ENCODE measurements at places on chromosomes 2 and 18.

DNA sequence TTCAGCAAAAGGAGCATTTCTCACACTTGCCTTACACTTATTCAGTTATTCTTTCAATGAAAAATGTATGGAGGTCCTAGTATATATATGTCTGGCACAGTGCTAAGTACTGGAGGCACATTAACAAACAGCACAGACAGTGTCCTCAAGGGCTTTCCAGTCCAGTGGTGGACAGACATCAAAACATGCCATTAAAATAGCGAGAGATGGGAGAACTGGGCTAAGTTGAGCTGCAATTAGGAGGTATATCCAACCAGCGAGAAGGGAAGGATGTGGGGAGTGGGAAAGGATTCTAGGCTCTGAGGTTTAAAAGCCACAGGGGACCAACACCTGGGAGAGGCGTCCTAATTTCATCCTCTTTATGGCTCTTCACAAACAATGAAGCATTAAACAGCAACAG, 127.5 kb upstream of the TTC39C start:
- DNase-seq, result no peak

DNA sequence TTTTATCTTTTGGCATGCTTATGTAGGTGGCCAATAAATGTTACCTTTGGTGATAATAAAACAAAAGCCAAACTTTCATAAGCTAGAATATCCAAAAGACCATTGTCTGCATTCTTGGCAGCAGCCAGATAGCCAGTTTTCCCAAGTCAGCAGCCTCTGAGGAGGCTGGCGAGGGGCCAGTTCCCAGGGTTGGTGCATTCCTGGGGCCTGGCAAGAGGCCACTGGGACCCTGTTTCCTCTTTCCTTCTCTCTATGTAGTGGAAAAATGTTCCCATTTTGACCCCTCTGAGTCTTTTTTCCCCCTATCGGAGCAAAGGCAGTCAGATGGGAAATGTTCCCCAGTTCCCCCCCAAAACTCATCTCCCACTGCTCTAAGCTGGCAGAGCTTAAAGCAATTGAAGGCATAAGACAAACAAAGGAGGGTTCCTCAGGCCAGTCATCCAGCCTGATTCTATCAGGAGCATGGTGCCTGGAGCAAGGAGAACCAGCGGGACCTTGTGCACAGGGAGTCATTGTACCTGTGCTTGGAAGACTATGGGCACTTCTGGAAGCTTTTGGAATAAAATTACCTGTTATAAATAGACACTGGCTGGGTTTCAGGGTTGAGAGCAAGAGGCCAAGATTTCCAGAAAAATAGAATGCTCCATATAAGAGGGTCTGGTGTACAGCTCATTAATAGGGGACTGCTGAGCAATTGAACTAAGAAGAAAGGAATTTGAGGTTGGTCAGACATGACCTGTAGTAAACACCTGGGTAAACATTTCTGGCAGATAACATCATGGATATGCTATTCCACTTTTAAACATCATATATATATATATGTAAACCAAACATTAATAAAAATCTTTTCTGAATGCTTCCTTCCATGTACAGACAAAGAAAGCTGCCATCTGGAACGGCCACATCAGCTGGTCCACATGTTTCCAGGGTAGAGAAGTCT, 63.4 kb downstream of the NCKAP5 start:
- no peak for DNase-seq

DNA sequence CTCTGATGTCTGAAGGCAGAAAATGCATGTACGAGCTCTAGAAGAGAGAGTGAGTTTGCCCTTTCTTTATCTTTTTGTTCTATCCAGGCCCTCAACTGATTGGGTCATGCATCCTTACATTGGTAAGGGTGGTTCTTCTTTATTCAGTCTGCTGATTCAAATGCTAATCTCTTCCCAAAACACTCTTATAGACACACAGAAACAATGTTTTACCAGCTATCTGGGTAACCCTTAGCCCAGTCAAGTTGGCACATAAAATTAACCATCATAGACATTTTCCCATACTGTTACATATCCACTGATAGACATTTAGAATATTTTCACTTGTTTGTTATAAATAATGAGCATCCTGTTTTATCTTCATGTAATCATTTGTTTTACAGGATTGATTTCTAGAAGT, 141.2 kb downstream of the TAF4B start:
- DNase-seq, result no peak

DNA sequence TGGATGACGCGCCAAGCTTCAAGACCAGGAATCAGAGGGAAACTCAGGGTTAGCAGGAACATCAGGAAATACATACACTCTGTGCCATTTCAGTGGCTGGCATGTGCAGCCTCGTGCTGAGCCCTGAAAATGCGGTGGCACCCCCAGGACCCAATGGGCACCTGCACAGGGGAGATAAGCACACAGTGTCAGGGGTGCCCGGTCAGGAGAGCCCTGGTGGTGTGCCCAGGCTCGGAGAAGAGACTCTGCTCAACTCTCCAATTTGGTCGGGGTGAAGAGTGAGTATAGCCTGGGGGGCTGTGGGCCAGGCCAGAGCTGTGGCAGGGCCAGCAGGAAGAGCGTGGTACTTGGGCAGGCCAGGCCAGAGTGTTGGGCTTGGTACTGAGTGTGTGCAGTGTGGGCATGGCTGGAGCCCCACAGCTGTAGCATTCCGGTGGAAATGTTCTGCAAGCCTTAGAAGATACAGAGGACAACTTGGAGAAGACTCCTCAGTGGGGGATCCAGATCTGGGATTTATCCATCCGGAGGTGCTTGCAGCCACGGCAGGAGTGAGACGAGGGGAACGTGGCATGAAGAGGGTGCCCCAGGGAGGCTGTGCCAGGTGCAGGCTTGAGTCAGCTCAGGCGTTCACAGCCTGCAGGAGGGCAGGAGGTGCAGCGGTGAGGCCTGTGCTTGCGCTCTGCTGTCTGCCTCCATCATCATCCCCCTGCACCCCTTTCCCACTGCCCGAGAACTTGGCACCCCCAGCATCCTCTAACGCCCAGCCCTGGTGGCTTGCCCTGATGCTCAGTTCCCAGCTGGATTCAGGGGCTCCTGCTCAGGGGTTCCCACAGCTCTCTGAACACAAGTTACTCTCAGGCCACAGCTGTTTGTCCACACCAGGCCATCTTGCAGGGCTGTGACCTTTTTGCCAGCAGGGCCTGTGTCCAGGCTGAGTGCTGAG, 451.7 kb upstream of the HS6ST1 start:
- DNase-seq, result no peak

DNA sequence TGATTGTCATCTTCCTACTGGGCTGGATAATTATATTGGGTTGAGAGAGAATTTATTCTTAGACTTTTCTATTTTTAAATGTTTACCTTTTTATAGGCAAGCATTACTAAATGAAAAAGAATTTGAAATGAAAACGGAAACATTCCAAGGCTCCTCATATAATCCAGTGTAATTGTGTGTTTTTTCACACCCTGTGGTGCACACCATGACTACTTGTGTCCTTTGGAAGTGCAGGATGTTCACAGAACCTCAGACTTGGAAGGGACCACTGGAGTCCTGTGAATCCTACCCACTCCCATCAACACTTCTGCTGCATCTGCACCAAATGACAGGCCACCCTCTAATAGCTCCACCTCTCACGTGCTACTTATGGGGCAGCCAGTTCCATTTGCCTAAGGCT, 48.0 kb downstream of the NAT8 start:
- DNase-seq, result no peak

DNA sequence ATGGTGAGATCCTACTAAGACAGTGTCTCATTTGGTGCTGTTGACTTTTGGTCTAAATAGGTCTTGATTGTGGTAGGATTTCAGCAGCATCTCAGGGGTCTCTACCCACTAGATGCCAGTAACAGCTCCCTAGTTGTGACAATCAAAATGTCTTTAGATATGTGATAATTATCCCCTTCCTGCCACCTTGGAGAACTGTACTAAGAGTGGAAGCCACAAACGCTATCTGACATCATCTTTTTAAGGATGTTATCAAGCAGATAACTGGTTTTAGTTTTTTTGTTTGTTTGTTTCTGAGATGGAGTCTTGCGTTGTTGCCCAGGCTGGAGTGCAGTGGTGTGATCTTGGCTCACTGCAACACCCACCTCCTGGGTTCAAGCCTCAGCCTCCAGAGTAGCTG, 3.1 kb downstream of the MGAT5 start:
- DNase-seq, result no peak

- peak; percentile 50 for DNase-seq
These were observed 97.6 kb downstream of the POLE4 start for GRCh38 chr2:75055820-75056675.

DNA sequence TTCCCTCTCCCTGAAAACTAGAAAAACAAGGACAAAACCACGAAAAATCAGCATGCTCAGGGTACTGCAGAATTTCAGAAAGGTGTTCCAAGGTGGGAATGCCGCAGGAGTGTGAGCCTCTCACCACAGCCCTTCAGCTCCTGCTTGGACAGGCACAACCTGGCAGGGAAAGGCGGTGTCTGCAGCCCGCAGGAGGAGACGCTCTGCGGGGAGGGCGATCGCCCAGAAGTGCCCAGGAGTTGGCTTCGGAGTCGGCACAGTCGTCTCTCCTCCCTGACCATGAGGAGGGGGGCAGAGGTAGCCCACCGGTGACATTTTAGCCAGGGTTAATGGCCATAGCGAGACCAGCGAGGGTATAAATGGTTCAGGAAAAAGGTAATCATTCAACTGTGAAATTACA, 57.2 kb downstream of the TMEM18 start:
- DNase-seq, result no peak

GRCh38 chr2:231323316-231323715, 72.2 kb upstream of the B3GNT7 start:
- no peak for DNase-seq

GRCh38 chr2:96680561-96681141, 38.1 kb downstream of the FER1L5 start:
- no peak for DNase-seq

- no peak for DNase-seq
These were observed 438.6 kb upstream of the POU3F3 start for GRCh38 chr2:104415284-104415683.

GRCh38 chr18:79260023-79260422, 135.7 kb upstream of the NFATC1 start:
- no peak for DNase-seq

GRCh38 chr2:27136751-27137150, 2.3 kb upstream of the PREB start:
- DNase-seq, result no peak

DNA sequence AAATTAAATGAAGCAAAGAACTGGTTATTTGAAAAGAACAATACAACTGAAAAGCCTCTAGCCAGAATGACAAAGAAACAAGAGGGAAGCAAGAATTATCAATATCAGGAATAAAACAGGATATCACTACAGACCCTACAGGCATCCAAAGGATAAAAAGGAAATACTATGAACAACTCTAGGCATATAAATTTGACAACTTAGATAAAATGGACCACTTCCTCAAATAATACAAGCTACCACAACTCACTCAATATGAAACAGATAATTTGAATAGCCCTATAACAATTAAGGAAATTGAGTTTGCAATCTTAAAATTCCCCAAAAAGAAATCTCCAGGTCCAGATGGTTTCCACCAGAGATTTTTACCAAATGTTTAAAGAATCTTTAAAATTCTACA, 19.8 kb downstream of the RPRD1A start:
- no peak for DNase-seq

DNA sequence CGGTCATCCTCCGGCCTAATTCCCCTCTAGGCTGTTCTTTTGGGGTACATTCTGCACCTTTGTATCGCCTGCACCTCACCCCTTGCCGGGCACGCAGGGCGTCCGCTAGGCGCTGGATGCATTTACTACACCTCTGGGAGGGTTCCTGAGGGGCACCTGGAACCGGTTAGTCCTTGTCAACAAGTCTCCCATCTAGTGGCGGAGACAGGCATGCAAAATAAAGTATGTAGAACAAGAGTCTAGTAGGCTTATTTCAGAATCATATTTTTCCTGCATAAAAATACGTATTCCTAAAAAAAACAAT, 705 bp upstream of the TEX261 start:
- DNase-seq, result peak; percentile 72

DNA sequence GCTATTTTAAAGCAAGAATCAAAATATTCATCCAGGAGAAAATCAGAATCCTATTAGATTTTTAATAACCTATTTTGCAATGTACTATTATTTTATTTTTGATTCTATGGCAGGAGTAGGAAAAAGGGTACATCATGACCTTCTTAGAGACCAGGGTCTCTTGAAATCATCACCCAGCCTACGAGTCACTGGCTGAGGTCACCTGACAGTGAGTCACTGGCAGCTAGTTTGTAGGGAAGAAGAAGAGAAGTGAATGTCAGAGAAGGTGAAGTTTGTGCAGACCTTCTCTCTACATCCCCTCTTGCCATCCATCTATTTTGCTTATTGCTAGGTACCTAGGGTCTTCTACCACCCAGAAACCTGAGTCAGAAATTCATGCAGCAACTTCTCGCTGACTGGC, 144.2 kb downstream of the ALK start:
- DNase-seq, result no peak

DNA sequence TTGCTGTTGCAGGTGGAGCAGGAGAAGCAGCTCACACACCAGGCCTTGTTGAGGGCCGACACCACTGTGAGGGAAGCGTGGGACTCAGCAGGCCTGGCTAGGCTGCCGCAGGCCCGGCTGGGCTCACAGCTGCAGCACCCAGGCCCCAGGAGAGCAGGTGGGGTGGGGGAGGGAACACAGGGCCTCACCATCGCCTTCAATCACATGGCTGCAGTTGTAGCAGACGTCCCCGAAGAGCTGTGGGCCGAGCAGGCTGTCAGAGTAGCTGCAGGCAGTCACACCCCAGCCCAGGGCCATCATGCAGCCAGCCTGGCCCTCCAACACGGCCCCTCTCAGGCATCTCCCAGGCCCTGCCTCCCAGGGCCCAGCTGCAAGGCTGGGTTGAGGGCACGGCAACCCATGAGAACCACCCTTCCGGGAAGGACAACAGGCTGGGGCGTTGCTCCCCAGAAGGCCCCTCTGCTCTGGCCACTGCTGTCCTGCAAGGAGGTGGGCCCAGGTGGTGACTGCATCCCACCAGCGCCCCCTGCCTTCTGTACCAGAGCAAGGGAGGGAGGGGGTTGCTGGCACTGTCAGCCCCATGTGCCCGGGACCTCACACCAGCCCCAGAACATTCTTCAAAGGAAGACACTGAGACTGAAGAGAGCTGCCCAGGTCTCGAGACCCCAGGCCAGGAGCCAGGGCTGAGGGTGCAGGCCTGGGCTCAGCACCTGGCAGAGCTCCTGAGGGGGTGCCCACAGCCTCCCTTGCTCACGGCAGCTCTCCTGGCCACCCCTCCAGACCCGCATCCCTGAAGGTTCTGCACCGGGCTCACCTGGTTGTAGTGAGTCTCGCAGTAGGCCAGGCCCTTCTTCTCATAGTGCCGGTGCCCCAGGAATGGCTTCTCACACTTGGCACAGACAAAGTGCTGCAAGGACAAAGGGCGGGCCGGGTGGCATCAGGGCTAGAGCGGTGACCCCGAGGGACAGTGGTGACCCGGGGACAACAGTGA, 5.6 kb upstream of the GPR17 start:
- peak; percentile 75 for DNase-seq

GRCh38 chr2:127897531-127898211, 11.9 kb upstream of the AMMECR1L start:
- DNase-seq, result no peak

- DNase-seq, result no peak
These were observed 37.9 kb downstream of the CCDC150 start for GRCh38 chr2:196677404-196677803.

GRCh38 chr2:133605011-133605765, 36.9 kb upstream of the NCKAP5 start:
- DNase-seq, result no peak
